ENCODE measurements at places on chromosomes 7 and 10.

- DNase-seq: no peak
Measured at GRCh38 chr10:109741712-109742111, 181.6 kb downstream of the XPNPEP1 start.

DNA sequence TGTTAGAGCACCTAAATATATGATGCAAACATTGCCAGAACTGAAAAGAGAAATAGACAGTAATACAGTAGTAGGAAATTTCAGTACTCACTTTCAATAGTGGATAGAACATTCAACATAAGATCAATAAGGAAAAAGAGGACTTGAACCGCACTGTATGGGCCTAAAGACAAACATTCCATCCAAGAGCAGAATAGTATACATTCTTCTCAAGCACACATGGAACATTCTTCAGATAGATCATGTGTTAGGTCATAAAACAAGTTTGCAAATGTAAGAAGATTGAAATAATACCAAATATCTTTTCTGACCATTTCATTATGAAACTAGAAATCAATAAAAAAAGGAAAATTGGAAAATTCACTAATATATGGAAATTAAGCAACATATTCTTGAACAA, 185.4 kb upstream of the FOXP2 start:
- peak; percentile 22 for DNase-seq

GRCh38 chr7:131244259-131244852, 83.3 kb upstream of the MKLN1 start:
- DNase-seq: peak; percentile 87

DNA sequence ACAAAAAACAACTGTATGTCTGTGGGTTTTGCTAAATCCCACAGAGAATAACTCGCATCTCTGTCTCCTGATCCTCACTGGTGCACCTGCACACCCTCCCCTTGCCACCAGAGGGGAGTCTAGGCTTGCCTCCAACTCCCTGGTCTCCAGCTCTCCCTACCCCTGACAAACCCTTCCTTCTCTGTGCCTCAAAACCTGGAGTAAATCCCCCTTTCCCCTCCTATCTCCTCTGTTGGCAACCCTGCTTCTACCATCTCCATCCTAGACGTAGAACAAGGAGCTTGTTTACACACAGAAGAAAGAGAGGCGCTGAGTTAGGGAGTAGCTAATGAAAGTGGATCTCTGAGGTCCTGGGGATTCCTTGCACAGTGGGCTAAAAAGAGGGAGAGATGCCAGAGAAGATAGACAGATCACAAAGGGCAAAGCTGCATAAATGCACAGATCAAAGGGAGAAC, 6.0 kb downstream of the MBLAC1 start:
- DNase-seq: peak; percentile 62

DNA sequence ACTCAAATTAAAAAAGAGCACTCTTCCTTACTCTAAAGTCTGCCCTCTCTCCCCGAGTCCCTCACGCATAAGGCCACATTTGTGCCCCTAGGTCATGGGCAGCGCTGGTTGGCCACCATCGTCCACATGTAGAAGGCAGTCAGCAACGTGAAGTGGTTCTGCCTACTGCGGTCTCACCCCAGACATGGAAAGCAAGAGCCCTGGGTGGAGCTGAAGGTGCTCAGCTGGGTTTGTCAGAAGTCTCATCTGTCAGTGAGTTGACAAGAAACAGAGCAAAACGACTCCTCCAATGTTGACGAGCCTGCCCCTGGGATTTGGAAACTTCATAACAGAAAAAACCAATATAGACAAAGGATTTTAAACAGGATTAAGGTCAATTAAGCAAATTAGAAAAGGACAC, 192.3 kb upstream of the PRSS58 start:
- no peak for DNase-seq

DNA sequence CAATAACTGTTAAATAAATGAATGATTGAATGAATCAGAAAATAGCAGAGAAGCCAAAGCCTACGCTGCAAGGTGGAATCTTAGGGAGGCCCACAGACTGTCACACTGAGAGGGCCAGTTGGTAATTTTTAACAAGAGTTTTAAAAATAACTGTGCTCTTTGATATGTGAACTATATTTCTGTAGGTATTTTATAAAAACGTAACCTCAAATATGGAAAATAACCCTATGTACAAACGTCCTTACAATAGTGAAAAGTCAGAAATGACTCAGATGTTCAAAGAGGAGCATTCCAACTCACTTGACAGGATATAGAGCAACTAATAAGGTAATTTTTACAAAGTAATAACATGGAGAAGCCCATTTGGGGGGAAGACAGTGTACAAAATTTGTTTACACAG, 18.9 kb upstream of the TMEM273 start:
- DNase-seq: no peak

DNA sequence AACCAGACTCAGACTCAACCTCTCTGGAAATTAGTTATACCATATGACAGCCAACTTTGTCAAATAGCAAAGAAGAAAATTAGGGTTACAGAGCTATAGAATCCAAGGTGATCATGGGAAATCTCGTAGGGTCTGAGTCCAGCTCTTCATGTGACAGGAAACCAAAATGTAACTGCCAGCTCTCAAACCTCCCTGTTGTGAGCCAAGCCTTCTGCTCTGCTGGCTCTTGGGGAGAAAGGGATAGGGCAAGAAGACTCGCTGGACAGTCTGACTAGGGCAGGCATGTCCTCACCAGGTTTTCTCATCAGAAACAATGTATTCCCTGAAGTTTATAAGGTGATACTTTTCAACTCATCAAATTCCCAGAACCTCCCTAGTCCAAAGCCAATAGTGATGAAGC, 63.0 kb downstream of the CDHR3 start:
- no peak for DNase-seq

- DNase-seq: no peak
Measured at GRCh38 chr7:72710983-72711382, 117.0 kb downstream of the TYW1B start.

- DNase-seq: no peak
Measured at GRCh38 chr10:77252380-77253146, 385.0 kb downstream of the KCNMA1 start.

DNA sequence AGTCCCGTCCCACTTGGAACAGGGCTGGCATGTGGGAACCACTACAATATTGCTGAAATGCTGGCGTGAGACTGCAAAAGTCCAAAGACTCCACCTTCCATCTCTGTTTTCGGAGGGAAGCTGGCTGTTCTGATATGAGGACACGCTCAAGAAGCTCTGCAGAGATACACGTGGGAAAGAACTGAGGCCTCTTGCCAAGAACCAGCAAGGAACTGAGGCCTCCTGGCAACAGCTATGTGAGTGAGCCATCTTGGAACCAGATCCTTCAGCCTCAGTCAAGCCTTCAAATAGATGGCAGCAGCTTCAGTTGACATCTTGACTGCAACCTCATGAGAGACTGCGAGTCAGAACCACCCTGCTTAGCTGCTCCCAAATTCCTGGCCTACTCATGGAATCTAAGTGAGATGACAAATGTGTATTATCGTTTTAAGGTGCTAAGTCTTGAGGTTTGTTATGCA, 30.8 kb downstream of the SGMS1 start:
- DNase-seq: peak; percentile 37

Data from AG10803 (cell line).